Activated T-cell treated with anti-CD3 and anti-CD28 coated beads, Interleukin-2, amount 50 U/mL, for 72 hours (primary cell): ENCODE measurements at places on chromosomes 3 and 15. TPM values are rescaled to one million over a fixed set of nuclear protein-coding genes. Genes with fewer than 3 reads are reported as not detected.

DNA sequence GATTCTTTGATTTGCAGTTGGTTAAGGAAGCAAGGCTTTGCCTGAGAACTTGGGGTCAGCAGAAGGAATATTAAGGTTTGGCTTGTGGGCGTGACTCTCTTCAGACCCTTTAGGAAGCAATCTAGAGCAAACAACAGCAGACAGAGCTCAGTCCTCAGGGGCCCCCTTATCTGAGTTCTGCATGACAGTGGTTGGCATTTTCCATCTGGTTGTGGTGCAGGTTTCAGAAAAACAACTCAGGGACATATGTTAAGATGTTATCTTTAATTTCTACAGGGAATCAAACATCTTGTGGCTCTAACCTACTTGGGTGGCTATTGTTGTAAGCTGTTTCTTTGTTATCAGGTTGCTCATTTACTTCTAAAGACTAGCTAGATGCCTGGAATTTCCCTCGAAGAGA is 141.4 kb downstream of the VPS8 start:
- no peaks in the 10 kb centered on the region for H3K27me3 ChIP-seq
- peaks cover 15% of the 10 kb centered on the region for H3K4me1 ChIP-seq
- no peak overlapping the region for H3K4me3 ChIP-seq
- no peak overlapping the region for H3K27ac ChIP-seq

Gene ZNF660
- 0.50 TPM for total RNA-seq

DNA sequence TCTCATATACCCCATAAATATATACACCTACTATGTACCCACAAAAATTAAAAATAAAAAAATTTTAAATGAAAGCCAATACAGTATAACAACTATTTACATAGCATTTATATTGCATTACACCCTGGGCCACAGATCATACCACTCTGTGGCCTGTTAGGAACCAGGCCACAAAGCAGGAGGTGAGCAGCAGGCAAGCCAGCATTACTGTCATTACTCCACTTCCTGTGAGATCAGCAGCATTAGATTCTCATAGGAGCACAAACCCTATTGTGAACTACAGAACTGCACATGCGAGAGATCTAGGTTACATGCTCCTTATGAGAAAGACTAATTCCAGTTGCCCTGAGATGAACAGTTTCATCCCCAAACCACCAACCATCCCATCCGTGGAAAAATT is 17.4 kb downstream of the FILIP1L start:
- H3K27me3 ChIP-seq = no peaks in the 10 kb centered on the region
- H3K27ac ChIP-seq = no peak overlapping the region
- no peak overlapping the region for H3K4me3 ChIP-seq

- peaks cover 17% of the 10 kb centered on the region for H3K4me1 ChIP-seq
- H3K36me3 ChIP-seq = no peaks in the 10 kb centered on the region
- H3K4me3 ChIP-seq = no peak overlapping the region
- no peak overlapping the region for H3K27ac ChIP-seq
Measured at GRCh38 chr3:113730550-113730949, 15.5 kb downstream of the NAA50 start.
